ENCODE measurements at places on chromosomes 2 and 18.

- DNase-seq = no peak
Observed at GRCh38 chr2:182649316-182649715, 66.7 kb upstream of the DNAJC10 start.

GRCh38 chr2:5561006-5561405 is 131.2 kb upstream of the SOX11 start:
- DNase-seq = no peak

DNA sequence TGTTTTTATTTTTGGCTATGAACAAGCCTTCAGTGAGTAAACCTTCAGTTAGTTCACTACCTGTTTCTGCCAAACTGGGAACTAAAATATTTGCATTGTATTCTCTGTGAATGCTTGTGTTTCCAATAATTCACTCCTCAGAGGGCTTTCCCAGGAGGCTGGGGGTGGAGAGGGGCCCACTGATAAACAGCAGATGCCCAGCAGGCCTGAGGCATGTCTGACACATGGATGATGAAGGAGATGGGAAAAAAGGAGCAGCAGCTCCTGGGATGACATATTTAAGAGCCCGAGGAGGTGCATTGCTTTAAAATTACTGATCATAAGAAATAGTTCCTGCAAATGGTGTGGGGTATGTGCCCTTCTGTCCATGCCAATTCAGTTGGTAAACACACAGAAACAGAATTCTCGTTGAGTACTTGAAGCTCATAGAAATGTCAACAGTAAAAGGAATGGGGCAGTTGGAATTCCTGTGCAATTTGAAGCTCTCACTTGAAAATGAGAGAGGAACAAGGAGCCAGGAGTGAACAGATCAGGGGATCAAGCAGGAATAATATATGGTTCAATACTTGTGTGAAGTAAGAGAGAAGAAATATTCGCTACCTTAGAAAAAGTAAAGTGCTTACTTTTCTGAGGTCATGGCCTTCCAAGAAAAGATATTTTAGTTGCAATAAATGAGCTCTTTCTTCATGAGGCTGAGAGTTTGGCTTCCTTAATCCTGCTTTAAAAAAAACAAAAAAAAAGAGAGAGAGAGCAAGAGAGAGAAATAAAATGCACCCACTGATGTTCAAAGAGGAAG is 22.0 kb upstream of the HNMT start:
- no peak for DNase-seq

GRCh38 chr2:105397953-105398335 is 907 bp downstream of the FHL2 start:
- no peak for DNase-seq

DNA sequence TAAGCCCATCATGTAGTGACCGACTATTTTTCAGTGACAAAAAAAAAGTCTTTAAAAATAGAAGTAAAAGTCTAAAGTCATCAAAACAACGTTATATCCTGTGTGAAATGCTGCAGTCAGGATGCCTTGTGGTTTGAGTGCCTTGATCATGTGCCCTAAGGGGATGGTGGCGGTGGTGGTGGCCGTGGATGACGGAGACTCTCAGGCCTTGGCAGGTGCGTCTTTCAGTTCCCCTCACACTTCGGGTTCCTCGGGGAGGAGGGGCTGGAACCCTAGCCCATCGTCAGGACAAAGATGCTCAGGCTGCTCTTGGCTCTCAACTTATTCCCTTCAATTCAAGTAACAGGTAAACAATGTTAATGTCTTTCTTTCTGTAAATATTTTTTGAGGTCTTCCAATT is at the start of gene CD28:
CD28 (plus strand) TSS at position 237 of the 400 bp plus-strand sequence; CDS start at position 295, 58 bp downstream.
- DNase-seq = peak; percentile 68

DNA sequence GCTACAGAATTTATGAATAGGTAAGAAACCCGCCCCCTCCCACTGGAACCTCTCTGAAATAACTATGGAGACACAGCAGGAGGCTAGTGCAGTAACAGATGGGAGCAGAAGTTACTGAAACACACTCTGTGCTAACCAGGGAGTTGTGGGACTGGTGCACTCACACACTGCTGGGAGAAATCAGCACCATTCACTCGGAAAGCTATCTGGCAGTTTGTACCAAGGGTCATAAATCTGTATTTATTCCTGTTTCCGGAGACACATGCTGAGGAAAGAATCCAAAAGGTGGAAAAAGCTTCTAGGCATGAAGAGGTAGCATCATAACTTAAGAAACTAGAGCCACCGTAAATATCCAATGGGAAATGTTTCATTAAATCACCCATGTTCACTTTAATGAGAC is 39.9 kb downstream of the TGFA start:
- no peak for DNase-seq
